ENCODE measurements at places on chromosomes 3 and 15.

DNA sequence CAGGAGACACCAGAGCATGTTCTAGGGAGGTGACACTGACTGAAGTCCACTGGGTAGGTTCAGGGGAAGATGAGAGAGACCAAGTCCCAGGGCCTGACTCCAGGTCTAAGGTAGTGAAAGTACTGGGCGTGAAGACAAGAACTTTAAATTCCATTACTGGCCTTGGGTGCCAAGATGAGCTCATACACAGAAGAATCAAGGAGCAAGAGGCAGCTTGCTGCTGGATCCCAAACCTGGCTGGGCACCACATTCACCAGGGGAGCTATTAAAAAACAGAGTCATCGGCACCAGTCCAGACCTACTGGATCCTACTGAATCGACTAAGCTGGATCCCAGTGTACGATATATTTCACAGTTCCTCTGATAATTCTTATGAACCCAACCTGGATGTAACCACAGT lies 42.1 kb upstream of the ATG7 start:
- no peak for DNase-seq

DNA sequence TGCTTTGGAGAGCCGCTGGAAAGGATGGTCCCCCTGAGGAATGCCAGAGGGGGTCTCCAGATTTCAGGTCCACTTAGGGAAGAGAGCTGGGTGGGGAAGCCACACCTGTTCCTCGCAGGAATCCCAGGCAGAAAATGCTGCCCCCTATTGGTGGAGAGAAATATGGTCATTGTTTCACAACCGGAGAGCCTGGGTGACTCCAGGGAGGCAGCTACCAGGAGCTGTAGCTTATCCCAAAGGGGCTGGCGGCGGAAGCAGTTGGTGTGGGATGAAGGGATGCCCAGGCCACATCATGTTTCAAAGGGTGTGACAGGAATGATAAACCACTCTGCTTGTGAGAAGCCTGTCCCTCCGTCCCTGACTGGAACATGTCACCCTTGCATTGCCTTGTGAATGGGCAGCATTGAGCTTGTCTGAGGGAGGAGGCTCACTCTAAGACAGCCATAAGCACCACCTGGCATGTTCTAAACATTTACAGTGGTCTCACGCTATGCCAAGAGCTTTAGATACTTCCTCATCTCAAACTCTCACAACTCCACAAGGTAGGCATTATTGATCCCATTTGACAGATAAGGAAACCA lies 34.5 kb downstream of the POMGNT2 start:
- no peak for DNase-seq

GRCh38 chr15:42984493-42985034 lies 64.0 kb upstream of the TTBK2 start:
- no peak for DNase-seq

GRCh38 chr3:134711284-134711683 lies 60.5 kb upstream of the KY start:
- no peak for DNase-seq

- no peak for DNase-seq
These were observed 479.0 kb downstream of the RAP2B start for GRCh38 chr3:153640689-153641665.

- DNase-seq: no peak
These were observed 35.2 kb downstream of the SRPRB start for GRCh38 chr3:133840767-133841166.

Data from stimulated activated CD8-positive, alpha-beta memory T cell treated with anti-CD3 and anti-CD28 coated beads, Interleukin-2, amount 100 ng/mL, for 1 hour (primary cell).